Right renal pelvis (tissue), 4 donors: ENCODE measurements at places on chromosomes 1 and 21. TPM values are rescaled to one million over a fixed set of nuclear protein-coding genes. Genes with fewer than 3 reads are reported as not detected.
A peak's percentile ranks its signal among the peaks of the same experiment; 100 is the strongest.

DNA sequence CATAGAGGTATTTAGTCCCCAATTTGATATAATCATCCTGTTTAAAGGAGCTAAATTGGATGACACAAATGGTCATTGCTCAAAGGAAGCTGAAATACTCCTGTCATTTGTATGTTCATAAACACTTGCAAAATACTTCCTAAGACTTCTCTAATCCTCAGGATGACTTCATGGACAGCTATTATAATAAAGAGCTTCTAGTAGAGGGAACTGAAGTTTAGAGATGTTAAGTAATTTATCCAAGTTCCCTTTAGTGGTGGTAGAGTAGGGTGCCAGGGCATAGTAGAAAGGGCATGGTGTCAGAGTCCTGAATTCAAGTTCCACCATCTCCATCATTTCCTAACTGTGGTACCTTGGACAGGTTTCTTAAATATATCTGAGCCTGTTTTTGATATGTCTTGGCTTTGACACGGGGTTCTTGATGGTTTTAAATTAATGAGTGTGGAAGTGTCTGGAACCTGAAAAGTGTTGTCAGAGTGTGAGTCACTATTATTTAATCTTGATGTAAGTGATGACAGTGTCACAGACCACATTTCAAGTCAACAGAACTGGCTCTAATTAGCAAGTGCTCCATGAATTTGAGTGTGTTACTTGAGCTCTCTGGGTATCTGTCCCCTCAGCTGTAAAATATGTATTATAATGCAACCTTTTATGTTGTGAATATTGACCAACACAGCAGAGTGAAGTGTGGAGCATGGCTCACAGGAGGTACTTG, 12.1 kb upstream of the GBP6 start:
- no peak for DNase-seq

GRCh38 chr1:1212780-1213344, 1.1 kb downstream of the TNFRSF4 start:
- DNase-seq: no peak

DNA sequence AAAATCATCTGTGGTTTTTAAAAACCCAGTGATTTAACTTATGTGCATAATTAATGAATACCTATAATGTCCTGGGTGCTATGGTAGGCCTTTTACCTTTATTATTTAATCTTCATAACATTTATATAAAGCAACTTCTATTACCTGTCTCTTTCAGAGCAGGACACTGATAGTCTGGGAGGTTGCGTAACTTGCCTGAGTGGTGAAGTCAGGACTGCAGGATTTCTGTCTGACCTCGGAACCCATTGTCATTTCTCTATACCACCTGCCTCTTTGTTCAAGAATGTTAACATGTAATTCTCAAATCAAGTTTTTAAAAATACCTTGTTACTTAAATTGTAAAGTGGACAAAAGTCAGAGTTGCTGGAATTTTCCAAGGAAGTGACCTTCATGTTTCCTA, 41.0 kb upstream of the BACH1 start:
- DNase-seq: no peak

- no peak for DNase-seq
Observed at GRCh38 chr1:44037154-44037553, 5.9 kb upstream of the SLC6A9 start.

- peak; percentile 61 for DNase-seq
Observed at GRCh38 chr1:57599236-57599994, 175.6 kb upstream of the DAB1 start.

DNA sequence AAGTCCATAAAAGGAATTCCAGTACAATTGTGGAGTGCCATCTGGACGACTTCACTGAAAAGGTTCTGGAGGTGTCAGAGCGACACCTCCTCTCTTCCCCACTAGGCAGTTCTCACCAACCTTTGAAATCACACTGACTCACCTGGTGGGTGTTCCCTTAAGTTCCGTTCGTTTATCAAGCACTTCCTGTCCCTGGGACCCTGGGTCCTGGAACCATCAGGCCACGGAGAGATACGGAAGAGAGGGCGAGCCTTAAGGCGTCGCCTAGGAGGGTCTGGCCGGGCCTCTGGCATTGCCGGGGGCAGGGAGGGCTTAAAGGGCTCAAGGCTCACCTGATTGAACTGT, 317 bp downstream of the SPAG17 start:
- DNase-seq: no peak

GRCh38 chr1:246595146-246595545, 28.9 kb downstream of the CNST start:
- no peak for DNase-seq

Gene TAF13
- polyA plus RNA-seq: 57.2 TPM

Gene PSRC1
- 26.5 TPM for polyA plus RNA-seq

Gene TSPEAR
- polyA plus RNA-seq: 0.86 TPM

Gene KRTAP11-1
- not detected for polyA plus RNA-seq
